ENCODE measurements at places on chromosomes 12 and 14. TPM values are rescaled to one million over a fixed set of nuclear protein-coding genes. Genes with fewer than 3 reads are reported as not detected.

GRCh38 chr12:81176796-81177195 is 98.9 kb downstream of the ACSS3 start:
- no peak for DNase-seq

GRCh38 chr14:36580856-36581831 is 1.3 kb downstream of the NKX2-8 start:
- no peak for DNase-seq

- no peak for DNase-seq
Measured at GRCh38 chr12:62632411-62632918, 165.8 kb downstream of the MON2 start.

DNA sequence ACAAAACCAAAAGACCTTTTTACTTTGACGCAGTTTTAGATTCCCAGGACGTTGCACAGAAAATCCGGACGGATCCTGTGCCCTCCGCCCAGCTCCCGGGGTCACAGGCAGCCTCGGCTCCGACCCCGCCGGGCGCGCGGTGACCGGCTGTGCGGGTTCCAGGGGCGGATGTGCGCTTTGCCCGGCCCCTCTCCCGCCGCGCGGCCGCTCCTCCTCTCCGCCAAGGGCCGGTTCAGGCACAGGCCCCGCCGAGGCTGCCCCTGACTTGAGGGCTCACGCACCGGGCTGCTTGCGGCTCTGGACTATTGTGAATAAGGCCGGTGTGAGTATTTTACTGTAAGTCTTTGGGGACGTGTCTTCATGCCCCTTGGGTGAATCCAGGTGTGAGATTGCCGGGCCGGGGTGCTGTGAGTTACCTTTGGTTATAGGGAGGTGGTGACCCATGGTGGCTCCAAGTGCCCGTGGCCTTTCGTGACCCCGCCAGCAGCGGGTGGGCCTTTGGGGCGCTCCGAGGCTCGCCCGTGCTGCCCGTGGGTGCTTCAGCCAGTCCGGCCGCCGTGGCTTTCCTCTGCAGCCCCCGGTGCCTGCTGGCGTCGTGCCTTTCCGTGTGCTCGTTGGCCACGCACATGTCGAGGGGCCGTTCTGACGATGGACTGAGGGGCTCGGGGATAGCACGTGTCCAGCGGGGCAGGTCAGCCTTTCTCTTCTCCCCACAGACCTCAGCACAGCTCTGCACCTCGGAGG is 45.9 kb downstream of the NOC4L start:
- no peak for DNase-seq

GRCh38 chr14:61203081-61203753 is 77.9 kb downstream of the TMEM30B start:
- DNase-seq: no peak

- DNase-seq: no peak
Measured at GRCh38 chr12:64595863-64596793, 14.2 kb upstream of the RASSF3 start.

GRCh38 chr12:98644433-98644711 is 216 bp downstream of the IKBIP start:
- no peak for DNase-seq

DNA sequence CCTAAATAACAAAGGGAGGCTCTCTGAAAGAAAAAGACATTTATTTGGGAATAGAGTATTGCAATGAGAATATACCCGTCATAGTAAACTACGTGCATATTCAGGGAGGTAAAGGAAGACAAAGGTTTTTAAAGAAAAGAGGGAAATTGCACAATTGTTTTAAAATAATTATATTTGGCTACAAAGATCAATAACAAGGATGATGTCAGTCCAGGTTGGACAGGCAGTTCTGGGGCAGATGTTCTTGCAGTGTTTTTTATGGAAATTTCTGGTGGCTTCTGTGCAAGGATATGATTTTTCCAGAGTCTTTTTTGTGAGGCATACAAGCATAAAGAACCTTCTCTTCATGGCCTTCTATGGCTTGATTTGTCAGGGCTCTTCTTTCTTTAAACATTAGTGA is 29.6 kb downstream of the HSD17B6 start:
- DNase-seq: no peak

- peak; percentile 46 for DNase-seq
Measured at GRCh38 chr14:58107947-58108552, 44.0 kb downstream of the ARMH4 start.

- no peak for DNase-seq
Measured at GRCh38 chr14:64549791-64550620, at the start of gene PPP1R36. Gene PPP1R36, plus strand, starts transcription at chr14:64549961. Its CDS starts 37 bp downstream, at chr14:64549998.

DNA sequence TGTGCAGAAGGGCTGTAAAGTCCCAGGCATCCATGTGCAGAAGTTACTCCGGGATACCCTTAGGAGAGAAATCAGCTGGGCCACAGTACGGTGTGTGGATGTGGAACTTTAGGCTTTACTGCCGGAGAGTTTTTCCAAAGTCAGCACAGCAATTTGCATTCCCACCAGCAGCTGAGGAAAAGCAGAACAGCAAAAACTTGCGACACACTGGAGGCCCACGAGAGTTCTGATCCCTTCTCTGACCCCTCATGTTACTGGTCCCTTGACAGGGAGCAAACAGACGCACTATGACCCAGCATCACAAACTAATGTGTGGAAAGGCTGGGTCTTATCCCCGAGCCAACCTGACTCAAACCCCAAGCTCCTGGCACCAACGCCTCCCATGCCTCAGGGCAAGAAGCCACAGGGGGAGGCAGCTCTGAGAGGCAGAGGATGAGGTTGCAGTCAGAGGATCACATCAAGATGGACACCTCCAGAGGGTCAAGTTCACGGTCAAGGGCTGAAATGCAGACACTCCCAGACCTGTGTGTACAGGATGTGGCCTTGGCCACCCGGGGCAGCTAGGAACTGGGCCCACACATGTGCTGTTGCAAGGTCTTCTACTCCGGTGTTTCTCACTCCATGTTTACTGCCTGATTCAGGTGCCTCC is 38.6 kb downstream of the CCDC88C start:
- DNase-seq: no peak

DNA sequence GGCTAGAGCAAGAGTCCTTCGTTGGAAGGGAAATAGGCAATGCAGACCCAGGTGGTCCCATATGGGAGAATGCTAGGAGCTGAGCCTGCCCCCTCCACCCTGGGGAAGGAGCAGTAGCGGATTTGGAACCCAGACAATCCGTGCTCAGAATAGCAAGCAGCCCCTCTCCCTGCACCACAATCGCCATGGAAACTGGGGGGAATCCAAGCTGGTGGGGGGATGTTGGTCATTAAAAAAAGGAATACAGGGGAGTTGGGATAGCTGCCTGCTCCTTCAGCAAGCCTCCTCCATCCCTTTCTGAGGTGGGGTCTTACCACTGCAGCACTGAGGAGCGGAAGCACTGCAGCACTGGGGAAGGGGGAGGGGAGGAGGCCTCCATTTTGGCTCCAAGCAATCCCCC is 2.9 kb downstream of the RND1 start:
- no peak for DNase-seq

- no peak for DNase-seq
Measured at GRCh38 chr12:108449478-108449877, 65.6 kb upstream of the FICD start.

DNA sequence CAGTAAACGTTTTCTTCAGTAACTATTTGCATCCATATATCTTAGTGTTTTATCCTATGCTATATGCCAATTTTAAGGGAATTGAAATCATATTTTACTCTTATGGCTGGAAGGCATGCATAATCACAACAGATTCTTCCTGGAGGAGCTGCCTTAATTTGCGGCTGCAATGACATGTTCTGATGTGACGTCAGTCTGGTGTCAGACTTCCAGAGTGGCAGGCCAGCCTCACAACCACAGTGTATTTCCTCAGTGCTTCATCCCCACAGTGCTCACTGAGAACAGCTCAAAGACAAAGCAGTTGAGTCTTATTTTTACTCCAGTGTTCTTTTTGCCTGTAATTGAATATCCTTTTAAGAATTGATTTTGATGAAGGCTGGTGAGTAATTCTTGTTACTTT is 107.1 kb downstream of the PLEKHA5 start:
- no peak for DNase-seq

GRCh38 chr14:54440476-54440872 is 700 bp downstream of the CNIH1 start:
- no peak for DNase-seq

DNA sequence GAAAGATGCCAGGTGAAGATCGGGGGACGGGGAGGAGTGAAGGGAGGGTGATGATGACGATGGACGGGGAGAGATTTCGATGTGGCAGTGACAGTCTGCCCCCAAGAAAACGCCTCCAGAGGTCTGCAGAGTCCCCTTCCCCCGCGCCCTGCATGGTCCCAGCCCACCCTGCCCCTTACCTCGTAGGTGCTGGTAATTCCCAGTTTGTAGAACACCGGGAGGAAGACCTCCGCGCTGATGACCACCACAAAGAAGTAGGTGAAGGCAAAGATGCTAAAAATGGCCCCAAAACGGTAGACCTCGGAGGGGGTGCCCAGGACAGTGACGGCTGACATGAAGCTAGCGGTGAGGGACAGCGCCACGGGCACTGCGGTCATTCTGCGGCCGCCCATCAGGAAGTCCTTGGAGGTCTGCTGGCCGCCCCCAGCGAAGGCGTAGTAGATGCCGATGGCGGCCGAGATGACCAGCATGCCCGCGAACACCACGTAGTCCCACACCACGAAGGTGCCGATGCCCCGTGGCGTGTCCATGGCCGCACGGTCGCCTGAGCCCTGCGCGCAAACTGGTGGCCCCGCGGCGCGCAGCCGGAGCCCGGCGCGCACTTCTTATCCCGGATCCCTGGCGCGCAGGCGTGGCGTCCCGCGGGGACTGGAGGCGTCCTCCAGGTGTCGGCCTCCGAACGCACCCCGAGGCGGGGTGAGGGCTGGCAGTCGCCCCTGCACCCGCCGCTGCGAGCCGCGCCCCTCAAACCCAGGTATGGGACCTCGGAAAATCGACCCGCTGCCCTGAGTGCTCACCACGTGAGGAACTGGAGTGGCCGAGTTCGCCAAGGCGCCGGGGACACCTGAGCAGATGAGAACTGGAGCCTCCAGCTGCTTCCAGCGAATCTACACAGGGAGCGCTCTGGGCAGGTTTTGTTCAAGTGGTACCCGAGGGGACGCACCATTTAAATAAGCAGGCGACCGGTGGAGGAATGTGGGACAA is at the start of gene SLC5A8:
SLC5A8 (minus strand) TSS at position 920 of the 984 bp plus-strand sequence; CDS start at position 530, 390 bp downstream.
- no peak for DNase-seq

GRCh38 chr12:27785882-27786570 is 6.0 kb upstream of the MANSC4 start:
- DNase-seq: peak; percentile 44

DNA sequence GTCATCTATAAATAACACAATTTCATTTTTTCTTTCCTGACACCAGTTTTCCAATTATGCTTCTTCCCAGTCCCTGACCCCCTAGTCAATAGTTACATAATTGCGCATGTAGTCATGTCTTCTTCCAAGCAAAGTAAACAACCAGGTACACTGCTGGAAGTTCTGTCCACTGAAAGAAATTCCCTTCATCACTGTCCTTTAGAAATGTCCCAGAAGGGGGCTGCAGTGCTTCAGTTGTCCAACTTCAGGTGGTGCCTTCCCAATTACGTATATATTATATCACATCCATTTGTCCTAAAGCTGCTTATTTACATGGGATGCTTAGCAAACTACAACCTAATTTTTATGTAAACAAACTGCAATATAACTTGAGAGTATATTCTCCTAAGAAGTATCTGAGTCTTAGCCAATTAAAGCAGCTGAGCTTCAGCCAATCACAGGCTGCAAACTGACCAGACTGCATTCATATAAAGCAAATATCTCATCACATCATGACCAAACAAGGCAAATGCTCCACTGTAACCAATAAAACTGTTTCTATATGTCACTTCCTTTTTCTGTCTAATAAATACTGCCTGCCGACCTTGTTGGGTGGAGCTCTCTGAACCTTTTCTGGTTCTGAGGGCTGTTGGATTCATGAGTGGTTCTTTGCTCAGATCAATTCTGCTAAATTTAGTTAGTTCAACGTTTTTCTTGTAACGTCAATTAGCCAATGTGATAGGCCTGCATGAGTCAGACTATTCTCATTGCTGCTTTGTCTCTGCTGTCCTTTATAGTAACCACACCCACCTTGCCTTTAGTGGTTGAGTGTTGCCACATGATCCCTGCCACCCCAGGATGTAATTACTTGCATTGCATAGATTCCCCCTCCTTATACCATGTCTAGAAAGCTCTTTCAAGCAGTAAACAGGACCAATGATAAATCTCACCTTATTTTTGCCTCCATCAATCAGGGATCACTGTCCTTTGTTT is 239.3 kb downstream of the ALG10B start:
- DNase-seq: no peak

DNA sequence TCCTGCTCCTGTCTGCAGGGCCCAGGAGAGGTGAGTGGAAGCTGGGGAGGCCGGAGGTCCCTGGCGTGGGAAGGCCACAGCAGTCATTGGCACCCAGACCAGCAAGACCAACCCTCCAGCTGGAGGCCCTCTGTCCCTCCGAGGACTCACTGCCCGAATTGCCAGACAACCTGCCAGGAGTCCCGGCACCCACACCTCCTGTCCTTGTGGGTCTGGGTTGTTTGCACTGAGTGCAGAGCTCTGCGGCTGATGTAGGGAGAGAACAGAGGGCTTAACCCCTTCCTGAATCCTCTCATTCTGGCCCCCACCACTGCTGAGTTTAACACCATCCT is 204.9 kb downstream of the KIF26A start:
- DNase-seq: no peak

GRCh38 chr14:23613242-23614070 is 22.7 kb upstream of the DHRS2 start:
- DNase-seq: no peak

DNA sequence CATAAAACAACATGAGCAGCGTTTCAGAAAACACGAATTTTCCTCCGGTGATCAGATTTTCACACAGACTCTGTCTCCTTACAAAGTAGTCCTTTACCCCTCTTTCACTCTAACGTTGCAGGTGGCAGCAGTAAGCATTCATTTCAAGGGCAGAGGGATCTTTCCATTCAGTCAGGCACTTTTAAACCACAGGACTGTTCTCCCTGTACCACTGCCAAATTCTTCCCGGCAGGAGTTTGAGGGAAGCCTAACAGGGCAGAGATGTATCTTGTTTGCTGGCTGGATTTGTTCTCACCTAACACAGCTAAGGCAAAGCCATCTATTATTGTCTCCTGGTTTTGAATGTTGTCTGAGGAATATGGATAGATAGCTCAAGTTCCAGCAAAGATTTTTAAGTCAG is 1187.3 kb upstream of the SEL1L start:
- DNase-seq: no peak

GRCh38 chr12:59595883-59596540 is at the start of gene SLC16A7:
Gene SLC16A7, plus strand, starts transcription at chr12:59596029. Its CDS starts 108,773 bp downstream, at chr12:59704802.
- DNase-seq: peak; percentile 73

OAS2 gene
- 0.21 TPM for polyA plus RNA-seq

COX6A1 gene
- polyA plus RNA-seq: 414 TPM

KDM5A gene
- polyA plus RNA-seq: 28.1 TPM

PPP2R5E gene
- polyA plus RNA-seq: 20.3 TPM

OR6C2 gene
- polyA plus RNA-seq: not detected

PZP gene
- not detected for polyA plus RNA-seq

HOXC11 gene
- not detected for polyA plus RNA-seq

MRPL42 gene
- 80.0 TPM for polyA plus RNA-seq

EMP1 gene
- 257 TPM for polyA plus RNA-seq
